ENCODE measurements at places on chromosomes 6 and 20.

- no peak for DNase-seq
Measured at GRCh38 chr20:35991142-35991771, 22.9 kb downstream of the CNBD2 start.

DNA sequence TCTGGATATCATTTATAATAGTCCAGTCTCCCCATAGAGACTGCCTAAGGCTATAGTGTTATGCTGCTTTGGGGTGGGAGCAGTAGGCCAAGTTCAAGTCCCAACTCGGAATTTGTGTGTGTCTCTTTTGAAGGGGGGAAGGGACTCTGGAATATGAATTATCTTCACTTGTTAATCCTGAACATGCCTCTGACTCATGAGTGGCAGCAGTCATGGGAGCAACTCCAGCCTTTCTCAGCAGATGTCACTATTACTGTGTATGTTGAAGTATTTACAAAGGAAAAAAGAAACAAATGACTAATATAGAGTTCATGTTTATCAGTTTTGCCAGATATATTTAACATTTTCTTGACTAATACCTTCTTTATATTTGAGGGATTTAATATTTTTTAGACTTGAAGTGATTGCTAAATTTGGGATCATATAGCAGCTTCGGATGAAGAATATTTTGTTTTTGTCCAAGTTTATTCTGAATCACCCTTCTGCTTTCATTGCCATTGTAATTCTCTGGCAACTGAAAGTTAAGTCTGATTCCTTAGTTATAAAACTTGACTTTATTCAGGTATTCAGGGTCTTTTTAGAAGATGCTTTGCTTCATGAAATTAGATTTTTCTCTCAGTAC lies 23.4 kb downstream of the FAM217A start:
- DNase-seq, result no peak

DNA sequence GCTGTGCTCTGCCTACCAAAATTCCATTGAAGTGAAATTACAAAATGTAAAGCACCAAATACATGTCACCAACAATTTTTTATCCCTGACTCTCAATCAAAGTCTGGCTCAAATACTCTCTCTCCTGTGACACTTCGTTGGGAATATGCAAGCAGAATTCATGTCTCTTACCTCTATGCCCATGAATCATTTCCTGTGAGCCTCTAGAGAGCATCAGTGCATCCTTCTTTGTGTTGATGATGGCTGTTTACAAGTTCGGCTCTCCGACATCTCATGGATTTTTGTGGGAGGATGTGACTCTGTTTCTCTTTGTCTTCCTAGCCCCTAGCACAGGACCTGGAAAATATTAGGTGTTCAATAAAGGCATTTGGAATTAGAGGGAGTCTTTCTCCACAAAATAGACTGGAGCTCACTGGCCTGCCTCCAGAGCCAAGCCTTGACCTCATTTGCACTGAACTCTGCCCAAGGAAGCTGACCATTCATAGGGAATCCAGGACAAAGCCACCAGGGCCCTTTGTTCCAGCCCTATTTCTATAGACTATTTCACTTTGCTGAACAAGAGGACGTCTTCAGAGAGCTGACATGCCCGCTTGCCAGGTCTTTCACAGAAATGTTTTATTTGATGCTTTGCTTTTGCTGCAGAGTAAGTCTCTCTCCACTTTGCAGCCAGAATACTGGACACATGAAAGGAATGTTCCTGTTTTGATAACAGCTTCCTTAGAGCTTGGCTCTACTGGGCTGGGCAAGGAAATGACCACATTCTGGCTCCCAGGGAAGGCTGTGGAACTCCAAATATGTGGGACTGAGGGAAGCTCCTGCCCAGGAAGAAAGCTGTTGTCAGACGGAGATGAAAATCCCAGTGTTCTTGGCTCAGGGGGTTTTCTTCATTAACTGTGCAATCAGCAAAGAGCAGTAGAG lies 194.5 kb upstream of the CDYL start:
- DNase-seq, result no peak

DNA sequence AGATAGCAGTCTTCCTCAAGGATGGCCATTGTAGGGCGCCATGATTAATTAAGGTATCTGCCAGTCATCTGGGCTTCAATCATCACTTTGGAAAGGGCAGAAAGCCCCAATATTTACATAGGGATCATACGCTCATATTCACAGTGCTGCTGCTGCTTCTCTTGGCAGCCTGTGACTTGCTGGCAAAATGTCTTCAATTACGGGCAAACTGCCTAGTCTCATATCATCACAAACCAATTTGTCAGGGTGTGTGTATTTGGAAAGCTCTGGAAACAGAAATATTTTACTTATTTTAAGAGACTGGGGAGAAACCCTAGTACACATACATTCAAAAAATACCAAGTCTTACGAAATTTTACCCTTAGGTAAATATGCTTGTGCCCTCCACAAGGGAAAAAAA lies 77.6 kb downstream of the SAMD5 start:
- no peak for DNase-seq

DNA sequence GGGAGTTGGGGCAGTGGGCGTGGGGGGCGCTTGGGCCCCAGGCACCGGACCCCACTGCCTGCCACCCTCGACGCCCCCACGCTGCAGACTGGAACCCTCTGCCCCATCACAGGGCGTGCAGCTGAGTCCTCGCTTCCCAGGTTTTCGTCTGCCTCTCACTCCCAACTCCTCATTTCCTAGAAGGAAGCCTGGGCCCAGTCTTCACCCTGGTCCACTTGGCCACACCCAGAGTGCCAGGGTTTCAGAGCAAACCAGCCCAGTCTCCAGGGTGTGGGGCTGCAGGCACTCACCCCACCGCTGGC lies 30.3 kb downstream of the FRMD1 start:
- no peak for DNase-seq

- DNase-seq, result no peak
Measured at GRCh38 chr6:125947615-125948014, 9.0 kb upstream of the HINT3 start.

GRCh38 chr6:93787841-93788240 lies 368.5 kb upstream of the EPHA7 start:
- DNase-seq, result no peak

DNA sequence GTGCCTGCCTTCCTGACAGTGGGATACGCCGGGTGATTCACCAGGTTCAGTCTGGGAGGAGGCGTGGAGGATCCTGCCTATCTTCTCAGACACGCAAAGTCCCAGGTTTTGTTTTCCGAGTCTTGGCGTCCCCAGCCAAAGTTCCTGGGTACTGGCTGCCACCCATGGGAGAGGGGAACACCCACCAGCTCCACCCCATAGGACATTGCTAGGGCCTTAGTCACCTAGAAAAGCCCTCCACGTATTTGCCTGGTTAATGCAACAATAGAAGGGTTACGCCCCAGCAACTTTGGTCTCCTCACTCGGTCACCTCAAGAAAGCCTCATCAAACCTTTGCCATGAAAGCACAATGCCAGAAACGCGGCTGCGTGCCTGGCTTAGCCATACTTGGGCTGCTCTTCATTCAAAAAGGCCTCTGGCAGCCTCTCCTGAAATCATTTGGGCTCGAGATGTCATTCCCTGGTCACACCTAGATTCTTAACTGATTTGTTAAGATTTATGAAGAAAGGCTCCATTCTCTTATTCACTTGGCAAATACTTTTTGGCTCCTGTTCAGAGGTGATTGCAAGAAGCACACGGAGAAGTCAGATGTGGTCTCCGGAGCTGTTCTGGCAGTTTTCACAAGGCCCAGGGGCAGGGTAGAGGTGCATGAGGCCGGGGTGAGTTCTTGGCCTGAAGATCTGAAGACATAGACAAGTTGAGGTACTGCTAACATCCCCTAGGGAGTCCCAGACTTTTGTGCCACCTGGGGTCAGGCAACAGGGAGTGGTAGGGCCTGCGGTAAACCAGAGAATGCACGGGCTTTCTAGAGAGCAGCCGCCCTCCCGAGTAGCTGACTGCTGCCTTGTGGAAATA lies 35.5 kb upstream of the ZNF133 start:
- no peak for DNase-seq

DNA sequence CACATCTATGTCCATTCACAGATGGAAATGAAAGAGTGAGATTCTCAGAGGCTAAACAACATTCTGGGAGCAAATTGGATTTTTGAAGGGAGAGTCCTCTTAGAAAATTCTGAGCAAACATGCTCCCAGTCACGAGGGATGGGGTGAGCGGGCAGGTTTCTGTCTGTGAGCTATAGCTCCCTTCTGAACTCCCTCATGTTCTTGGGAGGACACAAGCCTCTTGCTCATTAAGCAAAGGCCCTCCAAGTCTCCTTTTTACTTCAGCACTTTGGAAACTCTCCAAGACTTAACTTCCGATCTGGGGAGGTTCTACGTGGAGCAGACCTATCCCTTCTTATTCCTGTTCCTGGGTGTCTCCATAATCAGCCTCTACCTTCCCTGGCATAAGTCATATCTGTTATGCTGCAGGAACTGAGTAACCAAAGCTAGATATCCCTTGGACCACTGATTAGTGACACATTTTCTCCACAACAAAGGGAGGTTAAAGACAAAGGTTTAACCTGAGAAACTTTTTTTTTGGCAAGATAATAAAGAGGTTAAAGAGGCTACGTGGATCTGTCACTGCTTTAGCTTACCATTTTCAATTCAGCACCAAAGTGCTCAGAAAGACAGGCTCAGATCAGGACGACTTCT lies 33.0 kb upstream of the SMIM29 start:
- DNase-seq, result no peak

DNA sequence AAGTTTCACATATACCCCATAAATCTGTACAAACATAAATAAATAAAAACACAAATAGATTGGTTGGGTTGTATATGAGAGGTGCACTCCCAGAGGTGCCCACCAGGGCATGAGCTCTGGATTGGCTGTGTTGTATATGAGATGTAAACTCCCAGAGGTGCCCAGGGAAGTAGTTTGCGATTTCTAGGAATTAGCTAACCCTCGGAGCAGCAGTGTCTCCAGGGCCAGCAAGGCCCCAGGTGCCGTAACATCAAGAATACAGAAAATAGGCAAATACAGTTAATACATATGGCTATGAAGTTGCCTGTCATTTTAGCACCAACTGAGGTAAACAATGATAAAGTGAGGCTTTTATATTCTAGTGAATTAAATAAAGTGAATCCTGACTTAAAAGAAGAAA lies 5.4 kb upstream of the GINM1 start:
- DNase-seq, result no peak

GRCh38 chr6:11092668-11093375 lies 812 bp upstream of the SMIM13 start:
- no peak for DNase-seq

DNA sequence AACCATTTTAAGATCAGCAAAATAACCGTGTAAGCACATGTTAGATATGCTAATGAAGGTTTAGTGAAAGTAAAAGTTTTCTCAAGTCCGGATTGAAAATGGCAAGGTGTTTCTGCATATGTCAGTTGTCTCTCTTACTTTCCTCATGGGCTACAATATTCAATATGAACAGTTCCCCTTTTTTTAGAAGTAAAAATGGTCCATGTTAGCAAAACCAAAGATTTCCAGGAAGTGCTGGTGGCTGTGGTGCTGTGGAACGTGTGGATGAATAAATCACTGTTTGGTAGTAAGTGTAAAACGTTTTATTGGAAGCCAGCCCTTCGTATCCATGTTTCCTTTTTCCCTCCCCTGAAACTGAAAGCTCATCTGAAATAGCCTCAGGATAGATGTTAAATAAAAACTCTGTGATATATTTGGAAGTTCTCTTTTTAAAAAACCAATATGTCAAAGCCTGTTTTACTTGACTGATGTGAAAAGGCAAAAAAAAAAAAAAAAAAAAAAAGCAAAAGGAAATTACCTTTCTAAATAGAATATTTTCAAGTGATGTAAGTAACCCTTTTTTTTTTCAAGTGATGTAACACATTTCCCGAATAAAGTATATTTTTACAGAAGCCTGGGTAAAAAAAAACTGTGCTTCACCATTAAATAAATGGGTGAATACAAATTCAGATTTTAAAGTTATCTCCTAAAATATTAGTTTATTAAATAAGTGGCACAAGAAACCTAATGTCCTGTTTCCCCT lies 41.9 kb downstream of the PLEKHG1 start:
- no peak for DNase-seq

GRCh38 chr6:139294090-139294489 lies 2.3 kb upstream of the TXLNB start:
- DNase-seq, result no peak

DNA sequence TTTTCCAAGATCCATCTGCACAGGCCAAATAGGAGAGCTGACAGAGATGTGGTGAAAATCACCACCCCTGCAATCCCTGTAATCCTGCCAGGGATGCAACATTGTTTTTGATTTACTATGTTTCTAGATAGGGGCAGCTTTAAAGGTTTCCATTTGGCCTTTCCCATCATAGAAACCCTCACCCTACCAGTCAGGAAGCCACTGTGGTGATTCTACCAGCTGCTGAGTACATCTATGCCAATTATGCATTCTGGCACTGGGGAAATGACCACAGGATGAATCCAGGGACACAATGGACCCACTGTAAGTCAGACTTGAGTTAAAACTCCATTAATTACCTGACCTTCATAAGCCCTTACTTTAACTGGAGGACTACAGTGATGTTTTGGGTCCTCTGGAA lies 130.4 kb downstream of the TNFRSF21 start:
- no peak for DNase-seq

GRCh38 chr20:61841966-61842365 lies 223.7 kb downstream of the TAF4 start:
- no peak for DNase-seq

GRCh38 chr6:19557191-19557590 lies 280.0 kb upstream of the ID4 start:
- no peak for DNase-seq

- no peak for DNase-seq
Measured at GRCh38 chr6:1390946-1391799, 1.8 kb downstream of the FOXF2 start.

- DNase-seq, result peak; percentile 69
Measured at GRCh38 chr6:41200296-41200900, 551 bp downstream of the TREML2 start.

All from central memory CD4-positive, alpha-beta T cell (primary cell).